ENCODE measurements at places on chromosomes 6 and 20.

GRCh38 chr6:53662457-53662856 lies 3.1 kb downstream of the KLHL31 start:
- DNase-seq: no peak

- DNase-seq: peak; percentile 71
Measured at GRCh38 chr6:110419028-110419739, 3.8 kb upstream of the DDO start.

DNA sequence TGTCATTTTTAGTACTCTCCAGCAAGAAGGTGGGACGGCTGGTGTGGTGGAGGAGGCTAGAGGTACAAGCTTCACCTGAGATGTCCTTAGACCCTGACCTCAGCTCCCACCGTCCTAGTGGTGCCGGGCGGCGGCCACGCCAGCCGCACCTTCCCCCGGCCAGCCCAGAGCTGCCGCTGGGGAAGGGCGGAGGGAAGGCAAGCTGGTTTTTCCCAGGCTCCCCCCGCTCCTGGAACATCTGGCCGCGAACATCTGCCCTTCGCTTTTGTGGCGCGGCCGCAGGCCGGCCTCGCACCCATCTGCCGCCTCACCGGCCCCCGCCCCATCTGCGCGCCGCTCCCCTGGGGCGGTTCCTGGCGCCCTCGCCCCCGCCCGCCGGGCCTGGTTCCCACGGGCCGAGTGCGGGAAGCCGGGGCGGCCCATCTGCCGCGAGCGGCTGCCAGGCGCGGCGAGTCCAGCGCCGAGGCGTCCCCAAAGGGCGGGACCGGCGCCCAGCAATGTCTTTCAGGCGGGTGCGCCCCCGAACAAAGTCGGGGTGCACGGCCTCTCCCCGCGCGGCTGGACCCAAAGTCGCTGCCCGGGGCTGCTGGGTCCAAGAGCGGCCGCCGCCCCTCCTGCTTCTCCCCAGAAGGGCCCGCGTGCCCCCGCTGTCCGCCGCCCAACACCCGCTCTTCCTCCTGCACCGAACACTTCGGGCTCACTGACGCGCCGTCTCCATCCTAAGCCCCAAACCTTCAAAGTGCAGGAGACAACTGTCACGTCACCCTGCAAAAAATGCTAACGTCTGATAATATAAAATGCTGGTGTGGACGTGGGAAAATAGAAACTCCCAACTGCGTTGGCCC lies 17.3 kb upstream of the ID1 start:
- peak; percentile 67 for DNase-seq

GRCh38 chr20:7291323-7291943 lies 523.9 kb downstream of the BMP2 start:
- DNase-seq: no peak

- DNase-seq: no peak
Measured at GRCh38 chr6:26268659-26269402, 96.2 kb upstream of the BTN3A2 start.

DNA sequence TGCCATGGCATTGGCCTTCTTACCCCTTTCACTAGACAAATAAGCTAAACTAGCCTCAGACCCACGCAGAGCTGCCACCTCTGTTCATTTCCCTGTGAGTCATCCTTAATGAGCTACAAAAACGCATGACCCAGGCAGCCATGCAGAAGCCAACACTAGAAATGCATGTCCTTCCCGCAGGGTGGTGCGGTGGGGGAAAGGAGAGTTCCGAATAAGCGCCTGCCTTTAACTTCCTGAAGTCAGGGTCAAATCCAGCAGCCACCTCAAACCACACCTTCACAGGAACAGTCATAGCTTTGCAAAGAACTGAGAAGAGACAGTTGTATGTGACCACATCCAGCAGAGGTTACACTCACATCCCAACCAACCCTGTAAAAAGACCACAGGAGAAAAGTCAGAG lies 40.4 kb downstream of the IRF4 start:
- DNase-seq: no peak

DNA sequence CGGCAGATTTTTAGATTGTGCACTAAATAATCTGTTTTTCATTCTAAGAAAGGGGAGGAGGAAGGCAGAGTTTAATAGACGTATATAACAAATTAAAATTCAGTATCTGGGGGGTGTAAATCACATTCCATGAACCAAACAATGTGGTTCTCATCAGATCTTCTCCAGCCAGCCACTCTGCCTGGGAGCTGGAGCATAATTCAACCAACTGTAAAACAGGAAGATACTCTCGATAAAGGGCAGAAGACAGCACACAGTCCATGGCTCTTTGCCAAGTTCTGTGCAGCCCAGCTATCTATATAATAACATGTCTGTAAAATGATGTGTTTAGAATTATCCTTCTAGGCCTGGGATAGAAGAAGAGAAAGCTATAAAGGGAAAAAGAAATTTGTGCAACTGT lies 289.9 kb upstream of the ZFP64 start:
- DNase-seq: no peak

- DNase-seq: no peak
Measured at GRCh38 chr20:5046656-5047339, 45.5 kb upstream of the SLC23A2 start.
